T-helper 1 cell (primary cell): ENCODE measurements at places on chromosomes 12 and 14.

DNA sequence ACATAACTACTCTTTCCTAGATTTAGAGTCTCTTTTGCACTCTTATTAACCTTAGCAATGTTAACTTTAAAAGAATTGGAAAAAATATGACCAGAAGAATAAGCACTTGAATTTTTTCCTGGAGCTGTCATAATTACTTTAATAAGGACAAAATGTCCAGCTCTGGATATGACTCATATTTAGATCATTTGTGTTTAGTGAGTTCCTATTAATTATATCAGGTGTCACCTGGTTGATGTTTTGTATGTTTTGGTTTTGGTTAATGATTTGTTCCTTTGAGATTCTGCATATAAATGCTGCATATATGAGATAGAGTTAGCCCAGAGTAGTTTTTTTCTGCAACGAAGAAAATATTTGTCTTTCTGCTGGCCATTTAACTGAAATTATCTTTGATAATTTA is 5.1 kb downstream of the CLECL1 start:
- no peak for DNase-seq

- DNase-seq: no peak
Observed at GRCh38 chr14:88599326-88599725, 36.5 kb downstream of the ZC3H14 start.

DNA sequence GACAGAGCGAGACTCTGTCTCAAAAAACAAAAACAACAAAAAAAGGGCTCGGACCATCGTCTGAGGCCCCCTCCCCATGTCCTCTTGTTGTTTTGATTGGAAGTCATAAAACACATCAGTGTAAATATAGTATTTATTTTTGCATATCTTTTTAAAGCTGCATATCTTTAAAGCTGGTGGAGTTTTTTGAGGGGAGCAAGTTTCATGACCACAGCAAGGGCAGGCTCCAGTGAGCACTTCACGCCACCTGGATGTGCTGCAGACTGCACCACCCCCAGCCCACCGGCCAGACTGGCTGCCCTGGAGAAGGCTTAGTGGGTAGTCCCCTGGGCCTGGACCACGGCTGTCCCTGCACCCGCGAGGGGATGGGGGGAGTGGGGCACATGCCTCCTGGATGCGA is 11.9 kb upstream of the BCL7A start:
- no peak for DNase-seq

- no peak for DNase-seq
Observed at GRCh38 chr14:103930051-103930604, 1.9 kb downstream of the TDRD9 start.

GRCh38 chr14:58815794-58816193 is 178.0 kb downstream of the DACT1 start:
- no peak for DNase-seq

DNA sequence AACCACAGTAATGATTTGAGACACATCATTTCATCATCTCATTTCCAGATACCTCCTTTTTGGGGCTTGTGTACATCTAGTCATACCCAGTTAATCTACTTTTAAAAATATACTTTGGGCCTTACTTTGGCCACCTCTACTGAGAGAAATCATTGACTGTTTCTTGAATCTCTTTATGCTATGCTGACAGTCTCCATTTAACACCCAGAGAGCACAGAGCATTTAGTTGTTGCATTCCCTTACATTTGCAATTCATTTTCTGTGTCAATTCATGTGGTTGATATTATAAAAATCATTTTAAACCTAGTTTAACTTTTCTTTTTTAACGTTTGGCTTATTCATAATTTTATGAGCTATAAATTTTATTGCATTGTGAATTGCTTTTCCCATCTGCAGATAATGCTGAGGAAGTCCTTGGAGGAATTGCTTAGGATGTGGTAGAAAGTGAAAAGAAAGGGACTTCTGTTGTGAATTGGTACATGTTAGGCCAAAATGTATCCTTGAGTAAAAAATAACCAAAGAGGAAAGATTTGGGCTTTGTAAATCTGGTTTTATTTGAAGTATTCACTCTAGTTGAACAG is 17.0 kb upstream of the SLC15A5 start:
- no peak for DNase-seq
